ENCODE measurements at places on chromosomes 1 and 21.

DNA sequence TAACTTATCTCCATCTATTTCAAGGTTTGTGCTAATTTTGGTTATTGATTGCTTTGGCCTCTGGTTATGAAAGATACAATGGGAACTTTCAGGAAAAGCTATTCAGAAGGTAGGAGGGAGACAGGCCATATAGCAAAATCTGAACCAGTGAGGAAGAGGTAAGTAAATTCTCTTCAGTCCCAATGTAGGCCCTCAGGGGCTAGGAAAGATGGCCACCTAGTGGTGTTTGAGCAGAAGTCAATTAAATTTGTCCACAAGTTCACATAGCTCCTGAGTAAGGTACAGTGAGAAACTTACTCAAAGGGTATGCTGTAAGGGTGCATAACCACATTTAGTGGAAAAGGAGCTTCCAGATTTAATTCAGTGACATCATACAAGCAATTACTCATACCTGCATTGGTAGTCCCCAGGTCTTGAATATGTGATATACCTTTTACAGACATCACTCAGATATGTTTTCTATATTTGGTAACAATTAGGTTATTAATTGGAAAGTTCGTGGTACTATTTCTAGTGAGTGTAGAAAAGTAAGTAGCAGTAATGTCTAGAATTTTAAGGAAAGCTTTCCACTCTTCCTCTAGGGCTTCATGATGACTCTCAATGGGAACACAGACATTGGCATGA lies 21.4 kb upstream of the FMO1 start:
- DNase-seq, result no peak

DNA sequence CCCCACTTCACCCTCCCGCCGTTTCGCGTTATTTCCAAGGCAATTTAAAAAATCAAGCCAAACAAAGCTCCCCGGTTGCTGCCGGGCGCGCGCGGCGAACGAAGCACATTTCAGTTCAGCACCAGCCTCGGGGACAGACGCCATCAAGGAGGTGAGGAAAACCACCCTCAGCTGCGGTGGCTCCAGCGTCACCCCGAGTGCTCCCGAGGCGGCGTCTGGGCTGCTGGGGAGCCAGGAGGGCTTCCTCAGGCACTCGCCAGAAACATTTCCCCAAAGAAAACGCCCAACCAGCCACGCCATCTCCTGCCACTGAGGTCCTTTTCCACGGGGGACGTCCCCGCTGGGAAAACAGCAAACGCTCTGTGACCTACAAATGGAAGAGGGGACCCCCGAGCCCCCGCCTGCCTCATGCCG lies 623 bp downstream of the GNG4 start:
- DNase-seq, result no peak

GRCh38 chr1:14165371-14165801 lies 433.1 kb upstream of the KAZN start:
- DNase-seq, result no peak

- no peak for DNase-seq
These were observed 6.7 kb downstream of the INAVA start for GRCh38 chr1:200901350-200901749.

GRCh38 chr21:38126666-38127303 lies 130.0 kb upstream of the KCNJ15 start:
- no peak for DNase-seq

GRCh38 chr1:93324486-93325464 lies 20.9 kb upstream of the DR1 start:
- no peak for DNase-seq

- DNase-seq, result no peak
These were observed 109.0 kb upstream of the GREM2 start for GRCh38 chr1:240720976-240721375.

- no peak for DNase-seq
These were observed at the start of gene TRIM46 for GRCh38 chr1:155173478-155174323. TSS of gene TRIM46 (plus strand) at chr1:155173849. CDS start at chr1:155173967, 118 bp downstream.

- no peak for DNase-seq
These were observed 128.1 kb downstream of the PLXNA2 start for GRCh38 chr1:208115924-208116640.

DNA sequence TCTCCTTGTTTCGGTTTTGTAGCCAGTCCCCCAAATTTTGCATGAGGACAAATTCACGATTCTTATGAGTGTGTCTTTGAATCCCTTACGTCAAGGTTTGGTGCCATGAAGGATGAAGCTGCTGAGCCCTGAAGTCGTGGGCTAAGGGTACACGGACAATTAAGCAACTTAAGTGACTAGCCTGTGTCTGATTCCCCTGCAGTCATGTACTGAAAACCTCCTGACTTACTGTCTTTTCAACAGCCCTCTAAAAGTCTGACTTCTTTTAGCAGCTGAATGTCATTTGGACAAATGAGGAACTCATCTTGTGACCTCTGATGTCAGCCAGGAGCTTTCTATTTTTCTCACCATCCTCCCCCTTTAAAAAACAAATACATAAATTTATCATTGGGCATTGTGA lies 27.1 kb upstream of the C1orf105 start:
- DNase-seq, result no peak

- no peak for DNase-seq
These were observed 626.6 kb downstream of the KCNT2 start for GRCh38 chr1:195981448-195982139.

- no peak for DNase-seq
These were observed 19.1 kb upstream of the TMEM183A start for GRCh38 chr1:202987922-202988583.

DNA sequence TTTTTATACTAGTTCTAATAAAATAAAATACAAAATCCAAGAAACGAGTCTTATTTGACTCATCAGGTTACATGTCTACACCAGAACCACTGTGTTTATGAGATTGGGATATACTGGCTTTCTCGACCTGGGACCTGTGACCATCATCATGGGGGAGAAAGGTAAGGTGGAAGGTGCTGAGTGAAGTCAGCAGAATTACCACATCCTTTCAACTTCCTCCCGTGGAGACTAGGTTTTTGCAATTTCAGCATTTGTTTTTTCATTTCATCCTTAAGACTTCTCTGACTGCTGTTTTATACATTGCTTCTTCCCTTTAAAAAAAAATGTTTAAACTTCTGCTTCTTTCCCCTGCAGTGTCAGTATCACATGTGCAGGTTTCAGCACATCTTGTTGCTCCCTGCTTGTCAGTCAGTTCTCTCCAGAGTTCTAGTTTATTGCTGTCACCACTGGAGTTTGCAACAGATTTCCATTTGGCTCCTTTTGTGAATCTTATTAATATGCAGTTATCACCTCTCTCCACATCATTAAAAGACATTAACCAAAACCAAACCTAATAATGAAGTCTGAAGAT lies 60.4 kb upstream of the HAO2 start:
- no peak for DNase-seq

- DNase-seq, result no peak
These were observed 58.9 kb downstream of the TEX35 start for GRCh38 chr1:178571807-178572206.

- DNase-seq, result no peak
These were observed 61.3 kb downstream of the XKR8 start for GRCh38 chr1:28021064-28021463.

- no peak for DNase-seq
These were observed 21.7 kb upstream of the SHCBP1L start for GRCh38 chr1:182974506-182975191.

DNA sequence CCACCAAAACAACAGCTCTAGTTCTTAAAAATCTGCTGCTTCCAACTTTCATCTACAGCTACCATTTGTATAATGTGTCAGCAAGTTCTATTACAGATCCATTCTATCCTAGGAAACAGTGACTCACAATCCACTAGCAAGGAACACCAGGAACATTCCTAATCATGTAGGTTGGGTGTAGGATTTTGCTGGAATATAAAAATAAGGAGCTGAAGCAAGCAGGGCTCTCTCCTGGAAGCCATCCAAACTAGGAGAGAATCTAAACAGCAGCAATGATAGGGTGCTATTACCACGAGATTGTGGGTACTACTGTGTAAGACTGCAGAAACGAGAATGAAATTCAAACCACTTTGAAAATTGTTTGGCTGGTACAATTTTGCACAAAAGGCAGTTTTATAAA lies 135.0 kb downstream of the PTPN14 start:
- DNase-seq, result no peak

DNA sequence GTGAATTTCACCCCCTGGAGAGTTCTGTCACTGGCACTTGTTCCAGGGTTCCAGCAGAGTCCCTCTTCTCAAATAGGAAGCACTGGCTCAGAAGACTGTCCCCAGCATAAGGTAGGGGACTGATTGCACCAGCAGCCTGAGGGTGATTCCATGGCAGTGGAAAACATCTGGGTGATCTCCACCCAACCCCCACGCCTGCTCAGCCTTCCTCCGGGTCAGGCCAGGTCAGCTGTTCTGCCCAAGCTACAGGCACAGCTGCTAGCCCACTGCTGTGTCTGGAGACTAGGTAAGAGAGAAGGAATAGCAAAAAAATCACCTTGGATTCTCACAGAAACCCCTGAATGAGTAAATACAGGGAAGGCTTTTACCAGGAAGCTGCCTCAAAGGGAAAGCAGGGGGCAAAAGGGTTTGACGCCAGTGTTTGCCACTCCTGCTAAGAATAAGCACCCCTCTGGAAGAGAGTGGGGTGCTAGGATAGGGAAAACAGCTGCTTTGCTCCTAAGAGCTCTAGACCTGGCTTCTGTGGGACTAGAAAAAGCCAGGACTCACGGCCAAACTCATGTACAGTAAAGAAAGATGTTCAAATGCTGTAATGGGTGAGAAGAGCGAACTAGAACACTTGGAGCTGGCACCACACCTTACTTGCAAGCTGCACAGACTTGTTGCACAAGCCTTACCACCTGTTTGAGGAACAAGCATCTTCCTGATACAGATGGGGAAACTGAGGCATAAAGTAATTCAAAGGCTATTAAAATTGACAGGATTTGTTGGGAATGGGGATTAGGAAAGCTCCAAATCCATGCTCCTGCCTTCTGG lies 1.0 kb upstream of the DENND2D start:
- DNase-seq, result no peak

DNA sequence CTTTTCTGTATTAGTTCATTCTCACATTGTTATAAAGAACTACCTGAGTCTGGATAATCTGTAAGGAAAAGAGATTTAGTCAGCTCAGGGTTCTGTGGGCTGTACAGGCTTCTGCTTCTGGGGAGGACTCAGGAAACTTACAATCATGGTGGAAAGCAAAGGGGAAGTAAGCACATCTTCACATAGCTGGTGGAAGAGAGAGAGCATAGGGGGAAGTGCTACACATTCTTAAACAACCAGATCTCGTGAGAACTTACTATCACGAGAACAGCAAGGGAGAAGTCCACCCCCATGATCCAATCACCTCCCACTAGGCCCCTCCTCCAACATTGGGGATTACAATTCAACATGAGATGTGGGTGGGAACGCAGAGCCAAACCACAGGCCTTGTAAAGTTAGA lies 37.9 kb upstream of the AHCTF1 start:
- DNase-seq, result no peak

- DNase-seq, result no peak
These were observed 9.6 kb upstream of the RPS6KC1 start for GRCh38 chr1:213041443-213041842.

DNA sequence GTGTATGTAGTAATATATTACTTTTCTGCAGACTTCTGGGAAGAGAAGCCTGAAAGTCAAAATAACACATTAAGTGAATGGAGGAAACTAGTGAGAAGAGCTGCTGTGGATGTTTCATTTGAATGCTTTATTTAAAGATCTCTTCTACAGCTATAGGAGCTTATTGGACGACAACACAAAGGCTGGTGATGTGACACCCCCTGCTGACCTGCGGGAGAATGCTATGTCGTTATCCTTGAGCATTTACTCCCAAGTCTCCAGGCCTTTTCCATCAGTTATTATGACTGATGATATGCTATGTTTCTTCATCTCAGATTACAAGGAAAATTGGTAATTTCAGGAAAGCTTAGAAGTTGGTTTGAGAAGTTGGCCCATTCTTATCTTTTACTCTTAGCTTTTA lies 22.3 kb upstream of the PLA2G4A start:
- DNase-seq, result no peak

GRCh38 chr1:92409946-92410549 lies 76.7 kb downstream of the GFI1 start:
- DNase-seq, result no peak

DNA sequence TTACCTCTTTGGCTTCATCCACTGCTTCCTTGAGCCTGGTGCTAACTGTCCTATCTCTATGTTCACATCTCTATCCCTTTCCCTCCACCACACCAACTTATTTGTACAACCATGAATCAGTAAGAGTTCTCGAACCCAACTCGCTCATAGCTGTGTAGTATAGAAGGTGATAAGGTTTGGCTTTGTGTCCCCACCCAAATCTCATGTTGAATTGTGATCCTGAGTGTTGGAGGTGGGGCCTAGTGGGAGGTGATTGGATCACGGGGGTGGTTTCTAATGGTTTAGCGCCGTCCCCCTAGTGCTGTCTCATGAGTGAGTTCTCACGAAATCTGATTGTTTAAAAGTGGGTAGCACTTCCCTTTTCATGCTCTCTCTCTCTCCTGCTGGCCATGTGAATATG lies 235.6 kb upstream of the FMN2 start:
- no peak for DNase-seq

- DNase-seq, result no peak
These were observed 54.2 kb upstream of the DNAJC6 start for GRCh38 chr1:65255035-65255655.

DNA sequence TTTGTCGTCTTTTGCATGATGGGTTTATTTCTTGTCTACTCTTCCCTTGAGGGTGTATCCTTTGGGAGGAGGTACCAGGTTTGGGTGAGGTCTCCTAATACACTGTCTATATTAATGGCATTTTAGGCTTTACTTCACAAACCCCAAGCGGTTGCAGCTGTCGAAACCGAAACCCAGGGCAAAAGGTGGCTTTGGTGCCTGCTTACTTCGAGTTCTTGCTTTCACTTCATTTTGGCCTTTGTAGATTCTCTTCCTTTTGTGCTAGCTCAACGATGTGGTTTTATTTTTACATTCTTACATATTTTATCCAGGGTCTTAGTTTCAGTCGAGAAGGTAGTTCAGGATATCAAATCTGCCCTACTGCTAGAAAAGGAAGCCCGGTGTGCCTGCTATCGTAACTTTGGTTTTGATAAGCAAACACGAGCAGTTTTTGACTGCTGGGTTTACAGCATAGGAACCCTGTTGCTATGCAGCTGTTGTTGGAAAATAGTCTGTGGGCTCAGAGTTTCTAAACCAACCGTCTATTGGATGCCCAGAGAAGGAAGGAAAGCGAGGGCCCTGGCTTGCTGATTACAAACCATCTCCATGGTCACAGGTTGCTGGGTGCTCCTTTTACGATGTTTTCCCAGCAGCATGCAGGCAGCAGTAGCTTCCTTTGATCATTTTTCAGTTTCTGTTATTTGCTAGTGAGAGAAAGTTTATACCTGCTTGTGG lies 9.8 kb upstream of the TSPAN2 start:
- DNase-seq, result no peak

DNA sequence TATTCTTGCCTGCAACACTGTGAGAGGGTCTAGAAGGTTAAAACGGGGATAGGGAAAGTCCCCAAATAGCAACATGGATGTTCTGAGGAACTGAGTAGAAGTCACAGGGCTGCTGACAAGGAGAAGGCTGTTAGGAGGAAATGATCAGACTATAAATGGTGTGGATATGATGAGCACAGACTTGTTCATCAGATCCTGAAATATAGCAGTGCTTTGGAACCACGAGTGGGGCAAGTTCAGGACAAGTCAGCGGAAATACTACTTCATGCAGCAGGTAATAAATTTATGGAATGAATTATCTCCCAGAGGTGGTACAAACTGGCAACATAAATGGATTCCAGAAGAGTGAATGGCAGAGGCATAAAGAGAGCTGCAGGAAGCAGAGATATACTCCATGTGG lies 3.2 kb upstream of the KIAA0040 start:
- DNase-seq, result no peak
